Umbilical cord (tissue), 2 donors: ENCODE measurements at places on chromosomes 12 and 14. TPM values are rescaled to one million over a fixed set of nuclear protein-coding genes. Genes with fewer than 3 reads are reported as not detected.

MYBPC1 gene
- 5.1 TPM for total RNA-seq

P2RX2 gene
- not detected for total RNA-seq

POTEM gene
- total RNA-seq = not detected

FITM1 gene
- 3.6 TPM for total RNA-seq

MED6 gene
- total RNA-seq = 57.1 TPM

SYCP3 gene
- 5.5 TPM for total RNA-seq

EIF2S3B gene
- total RNA-seq = 3.9 TPM

SHMT2 gene
- total RNA-seq = 156 TPM

AHNAK2 gene
- 59.0 TPM for total RNA-seq

KHNYN gene
- 80.2 TPM for total RNA-seq

TOMM20L gene
- total RNA-seq = not detected

GPRC5A gene
- total RNA-seq = 42.1 TPM

MGST1 gene
- total RNA-seq = 9.6 TPM

APOF gene
- total RNA-seq = 2.2 TPM

NFE2 gene
- 4.8 TPM for total RNA-seq

TAS2R30 gene
- 22.4 TPM for total RNA-seq

RFLNA gene
- total RNA-seq = 7.2 TPM

SLC5A8 gene
- total RNA-seq = 1.7 TPM

IL26 gene
- total RNA-seq = not detected

CATSPERB gene
- total RNA-seq = 5.1 TPM

SLC7A7 gene
- 4.8 TPM for total RNA-seq

CD69 gene
- total RNA-seq = 5.1 TPM

RDH5 gene
- 42.9 TPM for total RNA-seq

NPFF gene
- total RNA-seq = not detected

JAG2 gene
- total RNA-seq = 7.0 TPM

KSR2 gene
- total RNA-seq = 0.72 TPM

TMTC1 gene
- total RNA-seq = 12.8 TPM

TPPP2 gene
- total RNA-seq = not detected

SLC25A21 gene
- total RNA-seq = 1.7 TPM

TSHR gene
- 13.0 TPM for total RNA-seq

FAM90A1 gene
- not detected for total RNA-seq

OTX2 gene
- total RNA-seq = 3.4 TPM

RAD51AP1 gene
- total RNA-seq = 3.4 TPM

TMEM179 gene
- 9.1 TPM for total RNA-seq

REP15 gene
- total RNA-seq = 1.9 TPM

RNASE7 gene
- total RNA-seq = 4.1 TPM

NEUROD4 gene
- 3.4 TPM for total RNA-seq

NOXRED1 gene
- 0.48 TPM for total RNA-seq

GLI1 gene
- 3.6 TPM for total RNA-seq

SERPINA12 gene
- not detected for total RNA-seq

B4GALNT3 gene
- total RNA-seq = 6.7 TPM

NAP1L1 gene
- total RNA-seq = 195 TPM

KLRB1 gene
- total RNA-seq = not detected

MIP gene
- 2.9 TPM for total RNA-seq

FGF23 gene
- 4.3 TPM for total RNA-seq

CCDC38 gene
- total RNA-seq = 20.9 TPM

LRRC10 gene
- 0.24 TPM for total RNA-seq

KRT71 gene
- not detected for total RNA-seq
